ENCODE measurements at places on chromosomes 13 and 19. TPM values are rescaled to one million over a fixed set of nuclear protein-coding genes. Genes with fewer than 3 reads are reported as not detected.

DNA sequence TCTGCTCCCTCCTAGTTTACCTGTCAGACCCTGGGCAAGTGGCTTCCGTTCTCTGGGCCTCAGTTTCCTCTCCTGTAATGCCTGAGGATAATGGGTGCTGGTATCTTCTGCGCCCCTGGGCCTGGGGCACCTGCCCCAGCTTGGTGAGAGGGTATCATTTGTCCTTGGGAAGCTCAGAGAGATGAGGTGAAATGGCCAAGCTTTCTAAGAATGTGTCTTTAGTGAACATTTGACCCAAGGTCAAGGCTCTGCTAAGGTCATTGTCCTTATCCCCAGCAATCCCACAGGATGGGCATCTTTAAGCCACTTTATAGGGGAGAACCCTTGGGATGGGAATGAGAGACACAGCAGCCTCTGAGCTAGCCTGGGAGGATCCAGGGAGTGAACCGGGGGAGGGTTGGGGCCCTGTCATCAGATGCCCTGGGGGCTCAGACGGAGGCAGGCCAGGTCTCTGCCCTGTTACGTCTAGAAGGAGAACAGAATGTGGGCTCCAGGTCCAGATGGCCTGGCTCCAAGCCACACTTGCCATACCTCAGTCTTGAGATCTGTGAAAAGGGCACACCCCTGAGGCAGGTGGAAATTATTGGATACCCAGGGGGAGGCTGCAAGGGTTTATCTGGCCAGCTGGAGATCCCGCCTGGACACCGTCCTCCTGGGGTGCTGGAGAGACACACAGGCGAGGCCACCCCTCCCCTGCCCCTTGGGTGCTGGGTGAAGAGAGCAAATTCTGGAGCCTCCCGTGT is 1.1 kb upstream of the NFIC start:
- H3K27ac ChIP-seq: peak overlapping the region; percentile 86
- peaks cover 28% of the 10 kb centered on the region for H3K4me1 ChIP-seq
- no peaks in the 10 kb centered on the region for H3K36me3 ChIP-seq
- DNase-seq: no peak

DNA sequence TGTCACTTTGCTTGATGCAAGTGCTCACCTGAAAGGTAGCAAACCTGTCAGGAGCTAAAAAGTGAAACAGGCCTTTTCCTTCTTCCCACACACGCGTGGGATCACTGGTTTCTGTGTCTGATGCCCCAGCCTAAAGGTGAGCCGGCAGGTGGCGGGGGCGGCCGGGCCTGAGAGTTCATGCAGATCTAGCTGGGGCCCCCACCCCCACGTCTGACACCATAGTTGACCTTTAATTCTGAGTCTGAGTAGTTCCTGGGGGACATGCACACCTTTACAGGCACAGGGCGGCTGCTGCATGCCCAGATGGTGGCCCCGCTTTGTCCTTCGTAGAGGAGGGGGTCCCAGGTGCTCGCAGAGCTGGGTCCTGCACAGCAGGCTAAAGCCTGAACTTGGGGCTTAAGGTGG is 345.3 kb downstream of the TEX29 start:
- no peak for DNase-seq
- H3K4me3 ChIP-seq: no peak overlapping the region
- H3K27me3 ChIP-seq: no peaks in the 10 kb centered on the region
- no peak overlapping the region for H3K27ac ChIP-seq
- H3K36me3 ChIP-seq: no peaks in the 10 kb centered on the region

- no peak overlapping the region for H3K4me3 ChIP-seq
- H3K27ac ChIP-seq: no peak overlapping the region
- no peaks in the 10 kb centered on the region for H3K36me3 ChIP-seq
Measured at GRCh38 chr13:98729658-98730057, 22.8 kb downstream of the SLC15A1 start.

Gene ATCAY
- total RNA-seq: not detected

Gene F10
- total RNA-seq: not detected

All from GM12878 (cell line).